ENCODE measurements at places on chromosomes 6 and 20.

GRCh38 chr6:79305020-79305419, 70.5 kb upstream of the HMGN3 start:
- no peak for DNase-seq

DNA sequence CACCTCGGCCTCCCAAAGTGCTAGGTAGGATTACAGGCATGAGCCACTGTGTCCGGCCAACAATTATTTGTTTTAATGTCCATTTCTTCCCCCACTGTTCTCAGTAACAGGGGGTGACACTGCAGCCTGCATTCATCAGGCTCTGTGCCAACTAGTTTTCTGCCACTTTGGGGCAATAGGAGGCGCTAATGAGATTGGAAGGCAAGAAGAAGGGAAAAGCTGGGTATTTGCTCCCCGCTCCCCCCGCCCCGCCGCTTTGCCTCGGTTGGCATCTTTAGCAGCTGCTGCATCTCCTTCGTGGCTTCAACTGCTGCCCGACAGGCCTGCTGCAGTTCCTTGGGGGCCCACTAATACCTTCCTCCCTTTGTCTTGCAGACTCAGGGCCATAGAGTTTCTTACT, 35.0 kb upstream of the MDGA1 start:
- DNase-seq: no peak

- DNase-seq: no peak
Measured at GRCh38 chr6:47230579-47230978, 79.1 kb downstream of the TNFRSF21 start.

- DNase-seq: no peak
Measured at GRCh38 chr6:43469947-43470346, 7.4 kb upstream of the TJAP1 start.

DNA sequence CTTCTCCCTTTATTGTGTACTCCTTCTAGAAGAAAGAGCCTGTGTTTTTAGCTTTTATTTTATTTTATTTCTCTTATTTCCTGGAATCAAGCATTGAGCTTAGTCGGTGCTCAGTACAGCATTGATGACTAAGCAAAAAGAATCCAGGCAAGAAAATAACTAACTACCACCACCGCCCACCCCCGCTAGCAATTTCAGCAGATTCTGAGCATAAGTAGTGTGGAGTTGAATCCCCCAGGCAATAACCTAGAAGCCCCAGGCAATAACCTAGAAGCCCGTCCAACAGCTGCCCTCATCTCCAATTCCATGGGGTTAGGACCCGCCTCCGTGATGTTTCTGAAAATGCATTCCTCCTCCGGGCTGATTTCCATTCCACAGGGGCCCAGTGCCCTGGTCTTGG, 258.0 kb upstream of the TAB2 start:
- no peak for DNase-seq

DNA sequence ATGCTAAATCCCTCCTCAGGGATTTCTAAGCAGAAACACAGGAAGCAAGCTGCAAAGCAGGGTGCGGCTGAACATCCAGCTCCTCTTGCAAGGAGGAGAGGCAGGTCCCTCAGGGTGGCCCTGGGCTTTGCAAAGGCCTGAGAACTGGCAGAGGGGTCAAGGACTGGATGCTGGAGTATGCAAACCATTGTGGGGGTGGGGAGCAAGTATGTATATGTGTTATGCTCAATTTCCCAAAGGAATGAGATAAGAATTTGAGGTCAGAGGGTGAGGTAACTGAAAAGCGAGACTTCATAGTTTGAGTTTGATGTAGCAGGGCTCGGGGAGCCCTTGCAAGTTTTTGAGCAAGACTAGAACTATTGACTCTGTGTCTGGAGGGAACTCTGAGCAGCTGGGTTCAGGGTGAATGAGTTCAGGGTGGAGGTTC, 11.2 kb downstream of the SLC22A2 start:
- no peak for DNase-seq

- DNase-seq: no peak
Measured at GRCh38 chr6:153872946-153873345, 166.1 kb upstream of the OPRM1 start.

GRCh38 chr6:157316871-157317814, 6.2 kb downstream of the TMEM242 start:
- peak; percentile 95 for DNase-seq

GRCh38 chr20:54110041-54110440, 39.6 kb upstream of the BCAS1 start:
- DNase-seq: no peak

DNA sequence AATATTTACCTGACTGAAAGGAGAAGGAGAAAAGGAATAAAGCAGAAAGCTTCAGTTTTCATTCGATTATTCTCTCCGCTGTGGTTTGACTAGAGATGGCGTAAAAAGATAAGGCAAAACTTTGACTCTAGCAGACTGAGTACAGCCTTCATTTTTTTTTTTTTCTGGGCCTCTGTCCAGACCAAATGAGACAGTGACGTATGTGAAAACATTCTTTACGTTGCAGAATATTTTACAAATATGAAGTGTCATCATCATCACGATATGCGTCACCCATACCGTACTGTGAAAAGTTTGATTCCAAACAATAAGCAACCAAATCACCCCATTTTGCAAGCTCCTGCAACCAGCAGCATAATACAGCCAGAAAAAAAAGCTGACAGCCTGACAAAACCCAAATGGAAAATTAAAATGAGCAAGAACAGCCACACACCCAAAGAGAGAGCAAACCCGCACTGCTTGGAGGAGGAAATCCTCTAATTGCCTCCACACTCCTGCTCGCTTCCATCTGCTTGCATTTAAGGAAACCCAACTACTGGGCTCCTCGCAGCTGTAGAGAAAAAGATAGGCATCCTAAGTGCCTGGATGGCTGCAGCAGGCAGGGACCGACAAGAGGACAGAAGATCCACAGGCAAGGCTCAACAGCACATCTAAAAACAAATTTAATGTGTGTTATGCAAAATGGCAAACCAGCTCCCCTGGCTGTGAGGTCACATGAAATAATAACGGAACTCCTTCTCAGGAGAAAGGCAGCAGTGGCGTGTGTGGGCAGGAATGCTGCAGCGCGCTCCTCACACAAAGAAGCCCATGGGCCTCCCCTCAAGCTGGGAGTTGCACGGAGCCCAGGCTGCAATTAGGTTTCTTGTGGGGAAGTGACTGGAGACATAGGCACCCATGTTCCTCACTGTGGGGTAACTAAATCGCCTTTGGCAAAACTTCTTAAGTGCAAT, 113.1 kb downstream of the FYN start:
- no peak for DNase-seq

GRCh38 chr6:133632206-133632605, 256.7 kb upstream of the TCF21 start:
- DNase-seq: no peak

GRCh38 chr20:43198607-43199006, 8.9 kb upstream of the PTPRT start:
- no peak for DNase-seq

DNA sequence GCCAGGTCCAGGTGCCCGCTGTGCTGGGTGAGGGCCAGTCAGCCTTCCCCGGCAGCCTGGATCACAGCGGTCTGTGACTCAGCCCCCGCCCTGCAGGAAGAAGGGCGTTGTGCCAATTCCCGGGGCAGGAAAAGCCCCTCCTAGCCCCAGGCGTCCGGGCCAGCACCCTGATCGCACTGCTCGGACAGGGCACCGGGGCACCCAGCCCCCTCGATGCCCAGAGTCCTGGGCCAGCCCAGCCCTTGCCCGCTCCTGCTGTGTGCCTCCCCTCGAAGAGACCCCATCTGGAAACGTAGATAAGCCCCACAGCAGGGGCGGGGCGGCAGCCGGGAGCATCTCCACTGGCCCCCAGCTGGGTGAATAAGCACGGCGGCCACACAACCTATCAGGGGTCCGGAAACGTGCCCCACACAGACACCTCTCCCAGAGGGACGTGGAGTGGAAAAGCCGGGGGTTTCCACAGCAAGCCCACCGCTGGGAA, 9.9 kb downstream of the LAMA5 start:
- peak; percentile 93 for DNase-seq

- no peak for DNase-seq
Measured at GRCh38 chr20:61875221-61875885, 190.3 kb downstream of the TAF4 start.

DNA sequence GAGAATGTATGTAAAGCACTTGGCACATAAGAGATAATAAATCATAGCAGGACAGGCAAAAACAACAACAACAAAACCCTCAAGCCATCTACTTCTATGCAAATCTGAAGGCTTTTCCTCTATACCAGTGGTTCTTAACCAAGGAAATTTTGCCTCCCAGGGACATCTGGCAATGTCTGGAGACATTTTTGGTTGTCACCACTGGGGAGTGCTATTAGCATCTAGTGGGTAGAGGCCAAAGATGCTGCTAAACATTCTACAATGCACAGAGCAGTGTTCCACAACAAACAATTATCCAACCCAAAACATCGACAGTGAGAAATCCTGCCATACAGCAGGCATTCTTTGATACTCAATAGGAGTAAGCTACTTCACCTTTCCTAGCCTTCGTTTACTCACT, 28.2 kb downstream of the NDRG3 start:
- no peak for DNase-seq
